ENCODE measurements at places on chromosomes 4 and X.

- no peak for DNase-seq
Observed at GRCh38 chr4:14446904-14447303, 555.4 kb upstream of the CPEB2 start.

DNA sequence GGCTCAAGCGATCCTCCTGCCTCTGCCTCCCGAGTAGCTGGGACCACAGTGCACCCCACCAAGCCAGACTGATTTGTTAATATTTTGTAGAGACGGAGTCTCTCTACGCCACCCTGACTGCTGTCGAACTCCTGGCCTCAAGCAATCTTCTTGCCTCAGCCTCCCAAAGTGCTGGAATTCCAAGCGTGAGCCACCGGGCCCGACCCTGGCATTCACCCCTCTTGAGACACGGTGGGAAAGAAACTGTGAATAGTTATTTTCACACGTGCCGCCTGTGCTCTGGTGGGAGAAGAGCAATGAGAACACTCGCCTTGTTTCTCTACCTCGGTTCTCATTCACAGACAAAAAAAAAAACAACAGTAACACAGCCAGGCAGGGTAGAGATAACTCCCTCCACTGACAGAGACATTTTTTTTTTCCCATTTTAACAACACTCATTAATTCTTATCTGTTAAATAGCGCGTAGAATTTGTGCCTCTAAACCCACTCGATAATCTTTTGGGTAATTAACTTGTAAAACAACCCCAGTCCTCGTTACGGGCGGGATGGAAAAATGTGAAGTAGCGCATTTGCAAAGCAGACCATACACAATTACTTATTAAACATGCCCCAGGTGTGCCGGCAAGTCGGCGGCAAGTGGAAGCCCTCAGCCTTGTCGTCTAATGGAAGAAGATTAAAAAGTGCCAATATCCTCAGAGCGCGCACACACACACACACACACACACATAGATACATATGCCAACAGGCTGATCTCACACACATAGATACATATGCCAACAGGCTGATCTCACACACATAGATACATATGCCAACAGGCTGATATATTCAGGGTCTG lies 103.3 kb downstream of the DHRSX start:
- DNase-seq = no peak

- no peak for DNase-seq
Observed at GRCh38 chrX:65811558-65812228, 144.2 kb downstream of the MSN start.

DNA sequence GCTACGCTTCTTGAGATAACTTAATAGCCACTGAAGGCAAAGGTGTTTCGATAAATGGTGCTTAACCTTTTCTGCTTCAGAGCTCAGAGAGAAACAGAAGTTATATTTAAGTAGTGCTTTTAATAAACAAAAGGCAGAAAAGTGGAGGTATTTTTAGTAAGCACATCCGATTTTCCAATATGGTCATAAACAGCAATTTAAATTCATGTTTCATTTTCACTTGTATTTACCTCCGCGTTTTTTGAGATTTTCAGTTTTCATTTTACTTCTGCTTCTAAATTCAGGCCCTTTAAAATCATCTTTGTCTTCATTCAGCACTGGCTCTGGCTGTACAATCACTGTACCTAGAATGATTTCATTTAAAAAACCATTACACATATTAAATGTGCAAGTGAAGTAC lies 92.4 kb downstream of the ATRX start:
- DNase-seq = no peak

DNA sequence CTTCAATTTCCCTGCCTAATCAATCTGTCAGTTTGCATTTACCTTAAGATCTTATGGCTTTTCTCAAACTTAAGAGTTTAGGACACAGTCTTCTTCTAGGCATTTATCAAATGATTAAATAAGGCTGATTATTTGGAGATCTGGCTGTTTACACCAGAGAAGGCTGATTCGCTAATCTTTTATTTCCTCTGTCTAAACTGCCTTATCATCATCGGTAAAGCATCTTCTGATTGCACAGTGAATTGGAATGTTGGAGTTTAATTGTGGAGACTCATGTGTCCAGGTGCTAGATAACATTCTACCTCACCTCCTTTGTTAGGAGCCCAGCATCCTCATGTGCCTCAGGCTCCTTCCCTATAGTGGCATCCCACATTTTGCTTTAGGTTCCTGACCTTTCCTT lies 100.3 kb upstream of the DDIT4L start:
- no peak for DNase-seq

- no peak for DNase-seq
Observed at GRCh38 chrX:80537096-80537495, 116.8 kb downstream of the TENT5D start.

Data from NCI-H510A treated with DMSO at 0.1 percent for 48 hours (cell line).